ENCODE measurements at places on chromosomes 13 and 19. TPM values are rescaled to one million over a fixed set of nuclear protein-coding genes. Genes with fewer than 3 reads are reported as not detected.

DNA sequence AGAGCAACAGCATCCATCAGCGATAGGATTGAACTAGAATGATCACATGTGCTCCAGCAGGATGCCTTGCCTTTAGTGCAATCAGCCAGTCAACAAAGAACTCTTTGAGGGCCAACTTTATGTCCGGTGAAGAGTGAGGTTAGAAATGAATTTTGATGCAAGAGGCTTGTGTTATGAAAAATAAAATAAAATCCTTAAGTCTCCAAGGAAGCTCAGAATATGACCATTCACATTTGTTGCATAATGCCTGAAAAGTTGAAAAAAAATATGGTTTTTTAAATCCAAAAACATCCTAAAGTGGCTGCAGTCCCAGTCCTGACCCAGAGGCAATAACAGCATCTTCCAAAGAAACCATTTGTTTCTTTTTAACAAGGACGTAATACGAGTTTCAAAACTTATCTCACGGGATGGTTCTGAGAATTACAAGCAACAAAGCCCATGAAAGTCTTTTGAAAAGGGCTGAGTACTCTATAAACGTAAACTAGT lies 61.3 kb downstream of the DCLK1 start:
- no peak for DNase-seq
- no peaks in the 10 kb centered on the region for H3K27me3 ChIP-seq
- no peaks in the 10 kb centered on the region for H3K36me3 ChIP-seq

The IGFL4 gene
- not detected for total RNA-seq

The LILRB5 gene
- not detected for total RNA-seq

The KIR2DL1 gene
- total RNA-seq: 70.8 TPM

- no peaks in the 10 kb centered on the region for H3K36me3 ChIP-seq
- H3K4me3 ChIP-seq: no peak overlapping the region
- no peaks in the 10 kb centered on the region for H3K27me3 ChIP-seq
Observed at GRCh38 chr13:83153848-83154247, 728.4 kb downstream of the SLITRK1 start.

DNA sequence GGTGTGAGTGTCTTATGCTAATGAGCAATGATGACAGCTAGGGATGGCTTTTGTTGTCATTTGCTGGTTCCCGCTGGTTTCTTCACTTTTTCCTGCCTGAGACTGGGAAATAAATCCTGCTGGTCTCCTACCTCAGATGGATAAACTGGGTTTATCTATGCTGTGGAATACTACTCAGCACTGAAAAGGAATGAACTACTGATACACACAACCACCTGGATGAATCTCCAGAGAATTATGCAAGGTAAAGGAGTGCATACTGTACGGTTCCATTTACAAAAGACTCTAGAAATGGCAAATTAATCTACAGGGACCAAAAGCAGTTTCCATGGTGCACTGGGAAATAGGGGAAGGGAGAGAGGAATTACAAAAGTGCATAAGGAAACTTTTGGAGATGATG lies 41.2 kb upstream of the UBE2L5 start:
- H3K27me3 ChIP-seq: no peaks in the 10 kb centered on the region
- H3K4me1 ChIP-seq: peaks cover 21% of the 10 kb centered on the region
- DNase-seq: no peak
- no peak overlapping the region for H3K27ac ChIP-seq
- no peaks in the 10 kb centered on the region for H3K36me3 ChIP-seq

GRCh38 chr19:12967907-12968306 lies 1.5 kb upstream of the DAND5 start:
- H3K27ac ChIP-seq: no peak overlapping the region
- no peak for DNase-seq
- H3K27me3 ChIP-seq: no peaks in the 10 kb centered on the region
- H3K4me1 ChIP-seq: peaks cover 11% of the 10 kb centered on the region

GRCh38 chr13:111668451-111668850 lies 348.0 kb downstream of the TEX29 start:
- no peak overlapping the region for H3K4me3 ChIP-seq
- H3K27me3 ChIP-seq: no peaks in the 10 kb centered on the region
- H3K27ac ChIP-seq: no peak overlapping the region
- H3K36me3 ChIP-seq: no peaks in the 10 kb centered on the region
- DNase-seq: no peak

- H3K36me3 ChIP-seq: no peaks in the 10 kb centered on the region
- no peak overlapping the region for H3K27ac ChIP-seq
- H3K4me3 ChIP-seq: no peak overlapping the region
Observed at GRCh38 chr13:32647926-32648325, 61.7 kb downstream of the PDS5B start.

- no peaks in the 10 kb centered on the region for H3K27me3 ChIP-seq
- no peaks in the 10 kb centered on the region for H3K4me1 ChIP-seq
- DNase-seq: no peak
- H3K36me3 ChIP-seq: no peaks in the 10 kb centered on the region
- no peak overlapping the region for H3K4me3 ChIP-seq
Observed at GRCh38 chr13:79990048-79990447, 350.9 kb downstream of the SPRY2 start.

DNA sequence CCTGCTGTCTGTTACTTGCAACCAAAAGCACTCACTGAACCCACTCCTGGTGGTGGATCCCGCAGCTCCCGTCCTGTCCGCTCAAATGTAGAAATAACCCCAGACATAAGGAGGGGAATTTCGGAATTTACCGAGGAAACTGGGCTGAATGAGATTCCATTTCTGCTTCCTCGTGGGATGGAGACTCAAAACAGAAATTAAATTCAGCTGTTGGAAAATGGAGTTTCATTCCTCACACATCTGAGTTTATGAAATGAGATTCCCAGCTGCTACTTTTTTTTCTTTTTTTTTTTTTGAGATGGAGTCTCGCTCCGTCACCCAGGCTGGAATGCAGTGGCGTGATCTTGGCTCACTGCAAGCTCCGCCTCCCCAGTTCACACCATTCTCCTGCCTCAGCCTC lies 44.3 kb downstream of the COLGALT1 start:
- no peaks in the 10 kb centered on the region for H3K36me3 ChIP-seq
- H3K4me1 ChIP-seq: no peaks in the 10 kb centered on the region
- H3K4me3 ChIP-seq: no peak overlapping the region

GRCh38 chr19:40747536-40747935 lies 2.7 kb downstream of the ACTMAP start:
- H3K4me1 ChIP-seq: peaks cover 27% of the 10 kb centered on the region
- H3K27me3 ChIP-seq: no peaks in the 10 kb centered on the region
- DNase-seq: no peak
- H3K4me3 ChIP-seq: no peak overlapping the region

The LGALS4 gene
- 4.2 TPM for total RNA-seq

DNA sequence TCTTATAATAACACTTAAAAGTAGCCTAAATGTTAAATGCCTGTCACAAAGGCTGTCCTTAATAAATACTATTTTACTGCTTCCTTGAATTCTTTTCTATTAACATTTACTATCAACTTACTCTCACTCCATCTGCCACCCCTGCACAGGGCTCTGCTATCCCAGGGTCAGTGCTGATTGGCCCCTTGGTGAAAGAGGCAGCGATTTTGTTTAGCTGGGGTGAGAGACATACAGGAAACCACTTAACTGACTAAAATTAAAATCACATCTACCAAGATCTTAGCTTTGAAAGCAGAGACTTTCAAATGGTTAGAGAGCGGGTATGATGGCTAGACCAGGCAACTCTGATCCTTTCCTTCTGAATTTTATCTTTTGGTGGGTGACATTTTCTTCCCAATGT lies 149.9 kb upstream of the HTR2A start:
- no peaks in the 10 kb centered on the region for H3K4me1 ChIP-seq
- H3K4me3 ChIP-seq: no peak overlapping the region

DNA sequence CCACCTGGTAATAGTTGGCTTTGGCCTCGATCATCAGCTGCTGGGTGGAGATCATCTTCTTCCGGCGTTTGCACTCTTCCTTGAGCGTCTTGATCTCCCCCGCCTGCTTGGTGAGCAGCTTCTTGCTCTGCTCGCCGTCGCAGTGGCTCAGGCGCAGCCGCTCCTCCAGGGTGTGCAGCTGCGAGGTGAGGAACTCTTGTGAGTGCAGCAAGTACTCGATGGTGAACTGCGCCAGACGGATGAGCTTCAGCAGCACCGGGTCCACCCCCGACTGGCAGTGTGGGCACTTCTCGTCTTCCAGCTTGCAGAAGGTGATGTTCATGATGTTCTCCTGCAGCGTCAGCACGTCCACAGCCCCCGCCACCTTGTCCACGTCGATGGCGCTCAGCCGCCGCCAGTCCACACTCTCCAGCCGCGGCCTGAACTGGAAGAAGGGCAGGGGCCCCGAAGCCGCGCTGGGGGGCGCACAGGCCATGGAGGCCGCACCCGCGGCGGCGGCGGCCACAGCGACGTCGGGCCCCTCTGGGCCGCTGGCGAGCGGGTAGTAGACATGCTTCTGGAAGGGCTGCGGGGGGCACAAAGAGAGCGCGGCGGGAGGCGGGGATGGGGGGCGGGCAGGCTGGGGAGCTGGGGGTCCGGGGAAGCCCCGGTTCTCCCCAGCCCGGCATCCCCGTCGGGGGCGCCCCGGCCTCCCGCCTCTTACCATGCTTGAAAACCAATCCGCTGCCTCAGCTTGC lies 3.0 kb downstream of the DZIP1 start:
- no peak for DNase-seq
- H3K36me3 ChIP-seq: no peaks in the 10 kb centered on the region
- no peak overlapping the region for H3K27ac ChIP-seq
- peaks cover 30% of the 10 kb centered on the region for H3K27me3 ChIP-seq

DNA sequence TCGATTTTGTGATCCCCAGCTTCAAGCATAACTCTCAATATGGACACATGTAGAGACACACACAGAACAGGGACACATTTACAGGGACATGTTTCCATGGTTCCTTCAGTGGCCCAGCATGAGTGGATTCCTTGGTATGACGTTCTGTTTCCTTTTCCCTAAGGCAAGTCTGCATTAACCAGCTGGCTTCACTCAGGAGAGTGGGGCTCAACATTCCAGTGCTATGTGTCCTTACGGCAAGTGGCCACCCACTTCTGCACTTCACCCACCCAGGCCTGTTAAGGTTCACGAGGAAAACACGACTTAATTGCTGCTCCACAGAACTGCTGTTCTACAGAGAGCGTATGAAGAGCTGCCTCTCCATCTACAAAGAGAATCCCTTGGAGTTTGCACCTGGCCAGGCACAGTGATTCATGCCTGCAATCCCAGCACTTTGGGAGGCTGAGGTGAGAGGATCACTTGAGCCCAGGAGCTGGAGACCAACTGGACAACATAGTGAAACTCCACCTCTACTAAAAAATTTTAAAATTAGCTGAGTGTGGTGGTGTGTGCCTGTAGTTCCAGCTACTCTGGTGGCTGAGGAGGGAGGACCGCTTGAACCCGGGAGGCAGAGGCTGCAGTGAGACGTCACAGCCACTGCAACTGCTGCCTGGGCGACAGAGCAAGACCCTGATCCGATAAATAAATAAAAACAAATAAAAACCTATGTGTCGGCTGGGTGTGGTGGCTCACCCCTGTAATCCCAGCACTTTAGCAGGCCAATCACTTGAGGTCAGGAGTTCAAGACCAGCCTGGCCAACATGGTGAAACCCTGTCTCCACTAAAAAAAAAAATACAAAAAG lies 32.5 kb downstream of the BRD4 start:
- H3K36me3 ChIP-seq: peaks cover 2% of the 10 kb centered on the region
- H3K27ac ChIP-seq: no peak overlapping the region
- H3K27me3 ChIP-seq: no peaks in the 10 kb centered on the region
- no peak overlapping the region for H3K4me3 ChIP-seq

- H3K36me3 ChIP-seq: no peaks in the 10 kb centered on the region
- peak overlapping the region; percentile 73 for H3K27ac ChIP-seq
Observed at GRCh38 chr19:6066661-6067646, 43.3 kb downstream of the RFX2 start.

DNA sequence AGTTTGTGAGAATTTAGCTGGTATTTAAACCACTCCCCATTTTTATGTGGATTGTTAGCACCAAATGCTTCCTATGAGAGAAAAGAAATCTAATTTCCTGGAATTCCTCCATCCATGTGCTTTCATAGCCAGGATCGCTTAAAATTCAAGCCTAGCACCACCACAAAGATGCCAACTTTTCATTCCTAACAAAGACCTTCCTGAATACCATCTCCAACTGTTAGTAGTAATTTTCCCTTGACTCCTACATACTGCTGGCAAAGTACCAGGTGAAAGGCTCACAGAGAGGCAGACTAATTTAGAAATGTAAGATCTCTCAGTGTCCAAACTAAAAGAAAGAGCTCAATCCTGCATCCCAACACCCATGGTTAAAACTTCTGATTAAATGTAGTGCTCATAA lies 386.3 kb downstream of the KCTD12 start:
- no peak overlapping the region for H3K4me3 ChIP-seq
- H3K27me3 ChIP-seq: no peaks in the 10 kb centered on the region
- no peak for DNase-seq
- H3K4me1 ChIP-seq: no peaks in the 10 kb centered on the region
- H3K36me3 ChIP-seq: no peaks in the 10 kb centered on the region

- H3K27ac ChIP-seq: no peak overlapping the region
- H3K27me3 ChIP-seq: no peaks in the 10 kb centered on the region
- DNase-seq: no peak
- no peak overlapping the region for H3K4me3 ChIP-seq
- no peaks in the 10 kb centered on the region for H3K36me3 ChIP-seq
Observed at GRCh38 chr19:48687776-48688175, 8.0 kb upstream of the FUT2 start.

The TPTE2 gene
- not detected for total RNA-seq

DNA sequence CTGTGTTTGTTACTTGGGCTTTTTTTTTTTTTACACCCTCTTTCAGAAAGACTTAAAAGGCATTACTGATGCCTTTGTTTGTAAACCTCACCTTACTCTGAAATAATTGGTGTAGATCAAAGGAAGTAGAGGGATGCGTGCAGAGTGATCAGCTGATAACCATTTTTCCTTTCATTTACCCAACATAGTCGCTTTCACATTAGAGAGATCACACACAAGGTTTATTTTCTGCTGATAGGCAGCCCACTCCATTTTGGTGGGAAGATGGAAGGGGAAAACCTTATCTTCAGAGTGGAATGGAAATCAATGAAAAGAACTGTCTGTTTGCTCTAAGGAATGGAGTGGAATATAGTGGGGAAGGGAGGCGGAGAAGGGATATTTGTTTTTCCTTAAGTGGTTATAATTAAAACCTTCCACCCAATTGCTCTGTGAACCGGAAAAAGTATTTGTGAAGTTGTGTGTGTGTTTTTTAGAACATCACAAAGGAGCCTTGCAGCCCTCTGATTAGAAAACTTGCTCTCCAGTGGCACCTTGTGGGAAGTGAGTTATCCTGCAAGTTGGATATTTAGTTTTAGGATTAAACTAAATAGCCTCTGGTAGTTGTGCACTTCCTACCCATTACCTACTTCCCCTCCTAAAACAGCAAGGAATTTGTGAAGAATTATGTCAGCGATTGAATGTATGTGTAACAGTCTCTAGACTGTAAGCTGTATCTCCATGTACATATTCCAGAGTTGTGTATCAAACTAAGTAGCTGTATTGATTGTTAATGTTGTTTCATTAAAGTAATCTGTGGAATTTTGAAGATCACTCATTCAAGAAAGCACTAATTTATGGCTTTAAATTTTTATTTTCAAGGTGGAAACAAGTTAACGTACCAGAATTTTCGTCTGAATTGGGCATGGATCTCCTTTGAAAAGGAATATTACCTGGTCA lies 76.8 kb downstream of the FREM2 start:
- H3K27me3 ChIP-seq: no peaks in the 10 kb centered on the region
- H3K4me1 ChIP-seq: no peaks in the 10 kb centered on the region
- no peaks in the 10 kb centered on the region for H3K36me3 ChIP-seq
- no peak for DNase-seq
- H3K4me3 ChIP-seq: no peak overlapping the region
- H3K27ac ChIP-seq: no peak overlapping the region

Measured in natural killer cell (primary cell).